Suprapubic skin (tissue), 4 donors: ENCODE measurements at places on chromosomes 1 and 21.

DNA sequence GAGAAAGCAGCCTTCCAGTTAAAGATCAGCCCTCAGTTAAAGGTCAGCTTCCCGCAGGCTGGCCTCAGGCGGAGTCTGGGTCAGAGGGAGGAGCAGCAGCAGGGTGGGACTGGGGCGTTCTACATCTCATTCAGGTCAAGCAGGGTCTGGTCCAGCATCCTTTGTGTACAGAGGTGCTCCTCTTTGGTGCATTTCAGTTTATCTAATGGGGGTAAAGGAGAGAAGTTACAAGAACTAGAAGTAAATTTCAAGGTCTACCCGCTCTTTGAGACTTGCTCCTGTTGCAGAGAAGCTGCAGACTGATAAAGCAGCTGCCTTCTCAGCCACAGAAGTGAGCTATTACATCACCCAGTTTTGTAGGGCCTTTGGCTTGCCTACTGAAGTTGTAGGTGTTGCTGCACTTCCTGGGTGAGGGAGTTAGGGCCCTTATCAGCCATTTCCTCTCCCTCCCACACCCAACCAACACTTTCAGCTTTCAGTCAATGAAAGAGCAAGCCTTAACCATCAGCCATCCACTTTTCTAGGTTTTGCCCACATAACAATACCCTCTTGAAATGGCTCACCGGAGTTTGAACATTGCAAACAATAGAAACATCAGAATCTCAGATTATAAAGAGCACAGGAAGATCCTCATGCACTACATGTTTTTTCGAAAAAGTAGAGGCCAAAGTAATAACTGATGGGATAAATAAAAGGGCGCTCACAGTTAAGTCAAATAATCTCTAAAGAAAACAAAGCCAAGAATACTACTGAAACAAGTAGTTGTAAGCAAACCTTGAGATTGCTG, 2.8 kb upstream of the NUP210L start:
- DNase-seq, result no peak

DNA sequence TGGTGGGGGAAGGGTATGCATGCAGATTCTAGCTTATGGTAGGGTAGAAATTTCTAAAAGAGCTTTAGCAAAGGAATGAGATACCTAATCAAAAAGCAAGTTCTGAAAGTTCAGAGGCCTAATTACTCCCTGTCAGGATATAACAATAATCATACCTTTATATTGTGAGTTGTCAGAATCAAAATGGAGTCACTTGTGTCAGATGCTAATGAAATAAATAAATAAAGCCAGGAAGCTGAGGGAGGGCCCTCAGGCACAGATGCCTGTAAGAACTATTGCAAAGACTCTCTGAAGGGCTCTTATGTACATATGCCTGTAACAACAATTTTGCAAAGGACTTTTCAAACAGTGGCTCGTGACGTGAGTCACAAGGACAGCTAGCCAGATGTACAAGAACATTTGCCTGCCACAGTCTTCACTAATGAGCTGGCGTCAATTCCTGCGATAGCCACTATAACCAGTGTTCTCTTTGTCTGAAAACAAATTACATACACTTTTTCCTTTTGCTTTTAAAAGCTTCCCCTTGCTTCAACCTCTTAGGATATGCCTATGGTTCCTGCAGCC, 27.4 kb upstream of the DNASE2B start:
- DNase-seq, result no peak

DNA sequence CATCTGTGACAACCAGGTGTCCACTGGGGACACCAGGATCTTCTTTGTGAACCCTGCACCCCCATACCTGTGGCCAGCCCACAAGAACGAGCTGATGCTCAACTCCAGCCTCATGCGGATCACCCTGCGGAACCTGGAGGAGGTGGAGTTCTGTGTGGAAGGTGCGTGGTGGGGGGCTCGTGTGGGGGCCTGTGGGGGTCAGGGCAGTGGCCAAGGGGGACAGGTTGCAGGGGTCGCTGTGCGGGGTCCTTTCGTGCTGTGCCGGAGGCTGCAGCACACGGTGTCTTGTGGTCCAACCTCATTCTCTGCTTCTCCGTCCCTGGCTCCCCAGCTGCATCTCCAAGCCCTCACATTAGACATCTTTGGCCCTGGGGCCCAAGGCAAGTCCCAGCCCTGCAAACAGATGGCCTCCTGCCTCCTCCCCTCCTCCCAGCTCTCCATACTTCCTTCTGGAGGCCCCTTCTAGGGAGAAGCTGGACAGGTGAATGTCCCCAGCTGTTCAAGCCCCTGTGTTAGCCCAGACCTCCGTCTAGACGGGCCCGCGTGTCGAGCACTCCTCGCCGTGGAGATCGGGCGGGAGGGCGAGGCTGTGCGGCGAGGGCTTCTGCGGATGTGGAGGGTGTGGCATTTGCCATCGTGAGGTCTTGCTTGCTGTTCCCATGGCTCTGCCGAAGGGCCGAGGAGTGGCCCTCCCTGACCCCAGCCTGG, 2.5 kb downstream of the AGRN start:
- no peak for DNase-seq

- DNase-seq, result no peak
Observed at GRCh38 chr1:69765951-69766350, 198.2 kb downstream of the LRRC7 start.

DNA sequence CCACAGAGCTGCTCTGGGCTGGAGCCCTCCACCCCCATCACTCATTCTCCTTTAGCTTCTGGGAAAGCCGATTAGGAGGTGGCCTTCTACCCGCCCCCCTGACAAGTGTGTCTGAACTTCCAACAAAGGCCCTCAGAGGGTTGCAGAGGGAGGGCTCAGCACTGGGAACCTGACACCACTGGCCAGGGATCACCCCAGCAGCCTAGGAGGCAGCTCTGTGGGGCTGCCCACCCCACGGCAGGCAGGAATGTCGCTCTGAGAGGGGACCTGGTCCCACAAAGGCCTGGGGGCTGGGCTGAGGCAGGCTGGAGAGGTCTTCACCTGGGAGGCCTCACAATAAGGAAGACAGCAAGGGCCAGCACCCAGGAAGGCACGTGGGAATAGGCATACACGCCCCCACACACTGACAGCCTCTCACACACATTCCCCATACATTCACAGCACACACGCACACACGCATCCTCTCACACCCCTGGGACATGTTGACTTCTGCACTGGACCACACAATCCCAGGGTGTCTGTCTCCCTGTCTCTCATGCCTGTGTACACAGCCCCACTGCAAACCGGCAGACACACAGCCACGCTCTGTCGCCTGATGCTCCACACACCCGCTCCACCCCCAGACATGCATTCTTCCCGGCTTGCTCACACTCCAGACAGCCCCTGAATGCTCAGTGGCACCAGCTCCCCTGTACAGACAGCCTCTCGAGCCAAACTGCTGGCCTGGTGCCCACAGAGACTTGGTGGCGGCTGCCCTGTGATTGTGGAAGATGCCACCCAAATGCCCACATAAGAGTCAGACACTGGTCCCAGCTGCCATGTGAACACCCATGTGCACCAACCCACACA, 30.7 kb downstream of the DMBX1 start:
- DNase-seq, result no peak

GRCh38 chr1:20212085-20212684, 25.9 kb upstream of the PLA2G2C start:
- DNase-seq, result no peak

- DNase-seq, result no peak
Observed at GRCh38 chr1:165595246-165595938, 35.6 kb upstream of the MGST3 start.

GRCh38 chr1:28070725-28071593, 17.5 kb downstream of the EYA3 start:
- no peak for DNase-seq

DNA sequence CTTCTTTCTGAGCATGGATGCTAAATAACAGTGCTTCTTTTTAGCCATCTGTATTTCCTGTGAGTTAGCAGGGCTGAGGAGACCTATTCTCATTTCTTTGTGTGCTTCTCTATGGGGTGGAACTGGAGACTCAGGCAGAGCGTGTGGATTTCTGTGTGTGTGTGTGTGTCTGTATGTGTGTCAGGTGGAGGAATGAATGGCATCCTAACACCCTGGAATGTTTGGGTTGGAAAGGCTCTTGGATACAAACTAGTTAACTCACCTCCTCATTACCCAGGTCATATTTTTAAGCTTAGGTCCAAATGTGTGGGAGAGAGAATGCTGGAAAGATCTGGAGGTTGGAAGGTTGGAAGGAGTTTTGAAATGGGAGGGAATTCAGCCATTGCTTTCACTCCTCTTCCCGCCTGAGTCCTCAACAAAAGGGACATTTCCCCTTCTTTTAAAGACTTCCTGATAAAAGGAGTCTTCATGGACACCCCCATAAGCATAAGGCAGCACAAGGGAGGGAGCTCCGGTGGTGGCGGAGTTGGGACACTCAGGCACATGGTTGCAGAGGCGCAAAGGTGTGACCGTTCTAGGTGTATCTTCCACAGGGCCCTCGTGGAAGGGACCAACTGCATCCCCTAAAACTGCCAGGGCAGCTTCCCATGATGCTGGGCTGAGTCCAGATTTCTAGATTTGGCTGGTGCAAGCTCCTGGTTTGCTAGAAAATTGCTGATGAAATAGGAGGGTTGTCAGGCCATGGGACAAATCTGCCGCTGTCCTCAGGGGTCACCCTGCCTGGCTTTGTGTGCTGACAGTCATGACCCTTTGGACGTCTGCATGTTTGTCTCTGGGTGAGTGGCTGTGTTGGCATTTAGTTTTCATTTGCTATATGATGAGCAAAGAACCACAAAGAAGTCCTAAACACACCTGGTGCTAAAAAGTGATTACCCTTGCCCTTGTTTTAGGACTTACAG, 37.6 kb downstream of the MTARC1 start:
- no peak for DNase-seq

DNA sequence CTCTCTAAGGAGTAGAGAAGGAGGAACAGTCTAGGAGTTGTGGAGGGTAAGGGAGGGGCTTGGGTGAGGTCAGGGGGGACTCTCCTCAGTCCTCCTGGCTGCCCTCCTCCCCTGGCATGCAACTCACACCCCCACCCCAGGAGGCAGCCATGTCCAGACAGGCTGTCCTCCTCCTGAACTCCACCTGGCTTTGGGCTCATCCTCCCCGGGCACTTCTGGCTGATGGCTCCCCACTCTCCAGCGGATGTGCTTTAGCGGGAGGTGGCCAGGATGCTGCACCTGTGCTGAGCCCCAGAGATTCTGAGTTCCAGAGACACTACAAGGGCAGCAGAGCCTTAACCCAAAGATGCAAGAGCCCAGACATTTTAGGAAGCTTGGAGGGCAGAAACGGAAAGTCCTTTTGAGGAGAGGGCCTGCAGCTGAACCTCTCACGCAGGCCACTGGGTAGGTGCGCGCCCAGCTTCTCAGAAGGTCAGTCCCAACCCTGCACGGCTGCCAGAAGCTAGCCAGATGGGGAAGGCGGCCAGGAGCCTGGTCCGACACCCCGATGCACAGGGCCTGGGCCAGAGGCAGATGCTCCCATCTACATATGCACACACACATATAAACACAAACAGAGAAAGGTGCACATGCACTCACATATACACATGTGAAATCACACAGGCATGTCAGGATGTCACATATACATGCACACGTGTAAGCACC, 83.4 kb downstream of the PDE9A start:
- DNase-seq, result no peak

DNA sequence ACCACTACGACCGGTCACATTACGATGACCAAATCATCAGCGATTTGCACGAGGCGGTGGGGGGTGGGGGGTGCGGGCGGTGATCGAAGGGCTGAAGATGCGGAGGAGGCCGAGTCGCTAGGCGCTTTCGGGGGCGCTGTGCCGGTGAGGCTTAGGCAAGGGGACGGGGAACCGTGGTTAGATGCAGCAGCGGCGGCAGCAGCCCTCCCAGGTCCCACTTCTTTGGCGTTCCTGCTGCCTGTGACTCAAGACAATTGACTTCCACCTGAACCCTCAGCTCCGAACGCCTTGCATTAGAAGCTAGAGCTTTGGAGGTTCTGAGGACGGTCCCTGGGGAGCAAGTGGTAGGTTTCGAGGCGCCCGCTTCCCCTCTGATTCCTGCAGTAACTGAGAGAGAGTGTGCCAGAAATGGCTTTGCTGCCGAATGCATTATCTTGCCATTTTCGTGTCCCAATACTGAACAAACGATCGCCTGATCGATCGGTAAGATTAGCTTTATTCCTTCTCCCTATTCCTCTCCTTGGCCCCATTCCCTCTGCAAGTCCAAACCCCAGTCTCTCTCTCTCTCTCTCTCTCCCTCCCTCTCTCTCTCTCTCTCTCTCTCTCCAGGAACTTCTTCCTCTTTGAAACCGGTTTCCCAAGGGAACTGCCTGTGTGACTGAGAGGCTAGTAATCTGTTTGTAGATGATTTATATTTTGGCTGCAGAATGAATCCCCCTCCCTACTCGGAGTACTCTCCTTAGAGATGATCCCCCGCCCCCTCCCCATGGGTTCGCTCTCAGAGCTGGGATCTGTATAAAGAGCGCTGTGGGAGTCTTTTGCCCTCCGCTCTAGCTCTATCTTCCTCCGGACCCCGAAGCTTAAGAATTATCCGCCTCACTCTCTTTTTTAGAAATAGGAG, 735 bp upstream of the BRINP3 start:
- no peak for DNase-seq

GRCh38 chr1:215744419-215744818, 177.3 kb downstream of the KCTD3 start:
- no peak for DNase-seq

- DNase-seq, result peak; percentile 85
Observed at GRCh38 chr1:59150577-59151386, 146.1 kb upstream of the FGGY start.

DNA sequence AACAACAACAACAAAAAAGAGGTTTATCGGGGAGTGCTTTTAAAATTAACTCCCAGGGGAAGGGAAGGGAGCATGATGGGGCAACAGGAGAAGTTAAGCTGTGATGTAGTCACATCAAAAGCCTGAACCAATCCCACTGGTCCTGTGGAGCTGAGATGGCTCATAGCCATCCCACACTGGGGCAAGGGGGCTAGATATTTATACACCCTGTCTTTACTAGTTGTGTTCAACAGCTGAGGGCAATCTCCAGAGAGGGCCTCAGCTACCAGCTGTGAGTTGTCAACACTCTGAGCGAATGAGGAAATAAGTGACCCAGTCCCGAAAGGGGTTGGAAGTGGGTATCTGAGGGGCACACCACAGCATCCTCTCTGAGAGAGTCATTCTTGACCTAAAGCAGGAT, 31.0 kb upstream of the CREG1 start:
- no peak for DNase-seq

DNA sequence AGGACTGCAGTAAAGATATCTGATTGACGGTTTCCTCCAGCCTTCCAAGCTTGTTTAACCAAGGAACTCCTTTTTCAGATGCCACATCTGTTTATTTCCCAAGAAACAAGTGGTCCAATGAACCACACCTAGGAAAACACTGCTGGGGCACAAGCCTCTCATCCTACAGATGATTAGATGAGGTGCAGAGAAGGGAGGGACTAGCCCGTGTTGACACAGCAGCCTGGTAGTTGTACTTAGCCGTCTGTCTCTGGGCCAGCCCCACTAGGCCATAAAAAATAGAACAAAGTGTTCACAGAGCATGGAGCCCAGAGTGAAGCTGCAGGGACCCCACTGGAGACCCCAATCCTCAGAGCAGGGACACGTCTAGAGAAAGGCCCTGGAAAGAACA, 32.1 kb downstream of the LRP8 start:
- DNase-seq, result no peak

GRCh38 chr1:169249611-169250010, 118.0 kb downstream of the NME7 start:
- no peak for DNase-seq
